ENCODE measurements at places on chromosomes 3 and 15.

DNA sequence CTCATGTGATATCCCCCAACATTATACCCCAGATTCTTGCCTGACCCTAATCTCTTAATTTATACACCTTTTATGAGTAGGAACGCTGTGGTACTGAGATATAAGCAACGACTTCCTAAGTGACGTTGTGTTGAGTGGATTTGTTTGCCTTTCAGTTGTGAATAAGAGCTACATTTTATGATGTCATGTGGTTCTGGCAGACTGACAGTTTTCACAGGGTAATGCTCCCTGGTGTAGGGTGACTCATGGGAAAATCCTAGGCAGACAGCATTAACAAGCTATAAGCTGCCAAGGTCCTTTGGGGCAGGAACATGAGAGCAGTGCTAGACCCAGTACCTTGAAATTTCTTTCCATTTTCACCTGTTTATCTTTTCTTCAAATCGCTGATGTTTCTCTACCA is 11.2 kb downstream of the C3orf52 start:
- peak; percentile 97 for ATAC-seq

GRCh38 chr3:9352917-9353752 is 9.7 kb upstream of the THUMPD3 start:
- peak; percentile 97 for ATAC-seq

- ATAC-seq, result no peak
Observed at GRCh38 chr3:14429640-14430039, 27.2 kb downstream of the SLC6A6 start.

DNA sequence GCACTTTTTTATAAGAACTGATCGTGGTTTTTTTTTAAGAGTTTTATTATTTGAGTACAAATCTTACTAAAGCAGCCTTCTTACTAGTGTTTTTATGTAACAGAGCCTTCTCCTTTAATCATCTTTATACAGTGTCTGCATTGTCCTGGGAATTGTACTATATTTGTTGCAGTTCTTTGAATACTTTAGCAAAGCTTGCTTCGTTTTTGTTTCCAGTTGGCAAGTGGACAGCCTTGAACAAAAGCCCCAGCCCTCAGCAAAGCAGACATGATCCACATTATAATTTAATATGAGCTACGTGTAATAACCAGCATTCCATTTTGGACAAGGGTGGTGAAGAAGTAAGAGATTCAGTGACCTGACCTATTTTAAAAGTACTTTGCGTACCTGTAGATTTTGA is 112.2 kb upstream of the FLNB start:
- no peak for ATAC-seq

- ATAC-seq, result no peak
Observed at GRCh38 chr15:61644550-61644949, 415.4 kb upstream of the RORA start.

DNA sequence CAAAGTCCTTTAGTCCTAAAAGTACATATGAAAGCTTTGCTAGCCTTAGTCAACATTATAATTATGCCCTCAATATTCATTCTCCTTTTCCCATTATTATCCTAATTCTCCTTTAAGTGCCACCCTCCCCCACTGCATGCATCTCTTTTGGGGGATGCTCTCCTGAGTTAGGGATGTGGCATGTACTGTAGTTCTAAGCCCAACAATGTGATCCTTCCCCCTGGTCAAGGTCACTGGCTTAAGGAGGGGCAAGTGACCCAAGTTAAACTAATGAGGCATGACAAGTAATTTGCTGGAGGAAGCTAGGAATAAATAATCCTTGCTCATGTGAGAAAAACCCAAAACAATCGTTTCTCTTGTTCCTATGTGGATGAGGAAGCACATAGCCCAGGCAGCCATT is 343.9 kb upstream of the SUCLG2 start:
- no peak for ATAC-seq

DNA sequence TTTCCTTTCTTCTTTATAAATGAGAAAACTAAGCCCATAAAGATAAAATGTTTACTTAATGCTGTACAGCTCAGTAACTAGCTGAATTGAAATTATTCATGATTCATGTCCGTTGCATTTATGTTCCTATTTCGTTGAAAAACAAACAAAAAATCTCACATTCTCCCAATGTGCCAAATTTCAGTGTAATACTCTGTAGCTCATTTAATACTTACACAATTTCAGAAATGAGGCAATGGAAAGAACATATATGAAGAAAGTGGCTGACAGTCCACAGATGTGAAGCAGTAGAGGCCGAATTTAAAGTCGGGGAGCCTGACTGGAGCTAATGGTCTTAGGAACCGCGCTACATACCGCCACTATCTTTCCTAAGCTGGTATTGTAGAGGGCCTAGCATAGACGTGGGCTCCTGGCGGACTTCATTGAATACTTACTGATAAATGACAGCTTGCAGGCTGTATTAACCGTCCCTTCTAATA is 651 bp downstream of the PLSCR2 start:
- peak; percentile 45 for ATAC-seq

DNA sequence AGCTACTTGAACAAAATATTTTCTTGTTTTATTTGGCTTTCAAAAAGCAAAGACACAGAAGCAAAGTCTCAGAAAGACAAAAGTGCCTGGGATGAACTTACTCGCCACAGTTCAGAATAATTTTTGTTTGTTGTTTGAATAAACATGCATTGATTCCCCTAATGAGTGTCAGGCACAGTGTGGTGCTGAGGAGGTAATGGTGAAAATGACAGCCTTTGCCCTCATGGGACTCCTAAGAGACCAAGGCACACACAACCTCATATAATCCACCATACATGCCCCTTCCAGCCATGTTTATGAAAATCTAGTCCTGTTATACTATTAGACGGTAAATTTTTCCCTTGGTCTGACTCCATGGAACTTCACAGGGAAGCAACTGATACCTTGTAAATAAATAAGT is 2.5 kb downstream of the GOLIM4 start:
- no peak for ATAC-seq

- ATAC-seq, result no peak
Observed at GRCh38 chr15:88089024-88089620, 167.4 kb downstream of the NTRK3 start.

GRCh38 chr3:73179601-73180000 is 118.1 kb downstream of the EBLN2 start:
- no peak for ATAC-seq

DNA sequence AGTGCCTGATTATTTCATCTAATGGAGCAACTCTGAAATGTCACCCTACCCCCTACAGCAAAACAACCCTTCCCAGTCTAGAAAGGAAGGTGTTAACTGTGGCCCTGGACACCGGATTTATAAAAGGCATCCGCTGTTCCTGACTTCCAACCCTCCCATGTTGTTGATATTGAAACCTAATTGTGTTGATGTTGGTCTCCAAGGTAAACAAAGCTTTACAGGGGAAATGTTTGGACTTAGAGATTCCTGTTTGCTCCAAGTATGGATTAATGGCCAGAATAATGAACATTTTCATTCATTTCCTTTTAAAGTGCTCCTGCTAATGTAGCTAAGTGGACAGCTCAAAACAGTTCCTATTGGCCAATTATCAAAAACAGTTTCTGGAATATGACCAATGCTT is 19.4 kb upstream of the LMCD1 start:
- no peak for ATAC-seq

DNA sequence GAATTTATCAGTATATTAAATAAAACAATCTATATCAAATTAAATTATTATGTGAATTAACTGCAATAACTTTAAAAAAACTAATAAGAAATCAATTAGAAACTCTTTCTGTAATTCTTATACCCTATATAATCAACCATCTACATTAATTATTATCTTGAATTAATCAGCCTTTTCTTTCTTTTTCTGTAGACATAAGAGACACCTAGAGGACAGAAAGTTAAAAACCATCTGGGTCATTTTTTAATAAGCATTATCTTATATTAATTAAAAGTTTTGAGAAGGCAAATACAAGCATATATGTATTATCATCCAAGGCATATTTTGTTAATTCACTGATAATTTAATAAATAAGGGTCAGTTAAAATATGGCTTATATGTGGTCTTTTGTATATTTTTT is 24.2 kb upstream of the SLC25A26 start:
- ATAC-seq, result no peak

DNA sequence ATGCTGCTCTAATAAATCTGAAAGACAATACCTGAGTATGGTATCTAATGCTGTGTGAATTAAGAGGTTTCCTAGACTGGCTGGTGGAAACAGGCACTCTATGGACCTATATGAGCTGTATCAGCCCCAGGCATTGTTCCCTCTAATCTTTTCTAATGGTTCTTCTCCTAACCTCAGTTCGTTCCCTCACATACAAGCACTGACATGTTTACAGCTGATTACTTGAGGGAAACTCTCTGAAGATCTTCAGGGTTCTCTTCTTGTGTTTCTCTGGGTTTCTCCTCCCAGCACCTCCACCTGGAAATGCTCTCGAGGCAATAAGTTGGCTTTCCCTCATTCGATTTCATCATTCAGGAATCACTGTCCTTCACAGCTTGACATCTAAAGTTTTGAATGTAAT is 52.9 kb downstream of the KLF15 start:
- no peak for ATAC-seq

- no peak for ATAC-seq
Observed at GRCh38 chr3:198030125-198030524, 70.1 kb downstream of the LMLN start.

GRCh38 chr3:53286727-53287126 is 30.9 kb upstream of the TKT start:
- no peak for ATAC-seq

GRCh38 chr3:54033761-54034160 is 88.6 kb upstream of the CACNA2D3 start:
- no peak for ATAC-seq

GRCh38 chr3:30193625-30194044 is 412.8 kb upstream of the TGFBR2 start:
- no peak for ATAC-seq

- no peak for ATAC-seq
Observed at GRCh38 chr15:79243723-79244122, 38.8 kb upstream of the ANKRD34C start.

DNA sequence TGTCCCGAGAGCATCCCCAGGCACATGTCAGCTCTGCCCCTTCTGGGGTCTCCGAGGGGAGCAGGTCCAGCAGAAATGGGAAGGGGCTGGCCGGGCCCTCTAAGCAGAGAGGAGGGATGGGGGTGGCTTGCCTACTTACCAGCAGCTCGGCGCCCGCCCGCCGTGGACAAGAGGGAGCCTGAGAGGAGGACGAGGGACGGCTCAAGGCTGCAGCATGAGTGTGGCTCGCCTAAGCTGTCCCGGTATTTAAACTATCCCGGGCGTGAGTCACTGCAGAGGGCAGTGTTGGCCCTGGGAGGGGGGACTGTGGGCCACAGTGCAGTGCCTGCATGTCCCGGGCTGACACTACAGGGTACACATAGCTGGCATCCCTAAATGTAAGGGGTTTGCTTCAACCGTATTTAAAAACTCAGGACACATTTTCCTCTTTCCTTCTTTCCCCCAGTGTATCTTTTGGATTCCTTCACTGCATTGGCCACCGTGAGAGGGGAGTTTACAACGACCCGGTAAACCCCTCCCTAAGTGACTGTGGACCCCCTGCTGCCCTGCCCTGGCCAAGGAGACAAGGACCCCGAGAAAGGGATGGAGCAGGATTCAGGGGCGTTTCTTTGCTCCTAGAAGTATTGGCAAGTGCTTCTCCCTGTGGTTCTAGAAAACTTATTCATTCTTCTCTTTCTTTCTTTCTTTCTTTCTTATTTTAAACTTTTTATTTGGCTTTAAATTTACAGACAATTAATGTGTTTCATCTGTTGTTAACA is at the start of gene LRRC15:
TSS of gene LRRC15 (minus strand) at position 222 of the 758 bp plus-strand sequence. CDS start 8,700 bp downstream, outside the sequence.
- peak; percentile 70 for ATAC-seq

- no peak for ATAC-seq
Observed at GRCh38 chr3:42662037-42662812, 8.7 kb downstream of the ZBTB47 start.

DNA sequence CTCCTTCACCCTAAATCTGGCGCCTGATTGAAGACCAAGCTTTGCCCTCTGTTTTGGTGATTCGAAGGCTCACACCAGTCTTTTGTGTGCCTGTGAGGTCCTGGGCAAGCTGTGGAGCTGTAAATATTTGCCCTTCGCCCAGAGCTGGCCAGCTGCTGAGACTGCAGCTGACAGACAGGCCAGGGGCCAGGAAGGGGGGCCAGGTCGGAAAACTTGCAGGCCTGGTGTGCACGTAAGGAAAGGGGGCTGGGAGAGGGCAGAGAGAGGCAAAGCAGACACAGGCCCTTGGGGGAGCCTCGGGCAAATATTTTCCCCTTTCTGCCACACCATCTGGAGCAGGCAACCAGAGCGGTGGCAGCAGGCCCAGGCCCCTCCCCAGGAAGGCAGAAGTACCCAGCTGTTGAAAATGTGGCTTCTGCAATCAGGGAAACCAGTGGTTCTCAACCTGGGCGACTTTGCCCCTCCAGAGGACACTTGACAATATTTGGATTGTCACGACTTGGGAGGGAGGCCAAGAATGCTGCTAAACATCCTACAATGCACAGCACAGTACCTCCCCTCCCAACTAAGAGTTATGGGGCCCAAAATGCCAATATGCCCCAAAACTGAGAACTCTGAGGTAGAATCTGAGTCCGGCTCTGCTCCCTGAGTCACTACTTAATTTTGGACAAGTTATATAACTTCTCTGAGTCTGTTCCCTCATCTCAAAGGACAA is 2.5 kb downstream of the PDZRN3 start:
- ATAC-seq, result peak; percentile 41

DNA sequence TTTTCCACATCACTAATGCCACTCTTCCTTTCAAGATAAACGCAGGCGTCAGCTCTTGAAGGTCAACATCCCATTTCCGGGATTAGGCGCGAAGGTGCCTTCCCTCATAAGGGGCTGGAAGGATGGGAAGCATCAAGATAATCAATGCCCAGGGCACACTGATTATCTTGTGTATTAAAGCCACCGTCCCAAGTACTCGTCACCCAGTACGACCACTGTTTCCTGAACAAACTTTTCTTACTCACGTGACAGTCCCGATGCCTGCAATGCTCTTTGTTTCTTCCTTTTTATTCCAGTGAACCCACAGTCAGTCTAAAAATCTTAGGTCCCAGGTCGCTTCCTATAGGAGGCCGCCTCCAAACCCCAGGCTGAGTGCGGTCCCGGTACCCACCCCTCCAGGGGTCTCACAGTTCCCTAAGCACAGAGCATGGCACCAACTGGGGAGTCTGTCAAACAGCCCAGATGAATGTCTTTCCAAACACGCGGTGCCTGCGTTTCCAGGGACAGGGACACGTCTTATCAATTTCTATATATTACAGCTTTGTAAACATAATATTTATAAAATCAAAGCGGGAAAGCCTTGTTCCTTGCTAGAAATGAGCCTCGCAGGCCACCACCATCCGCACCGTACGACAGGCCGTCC is 589 bp downstream of the ANAPC13 start:
- ATAC-seq, result no peak

- peak; percentile 49 for ATAC-seq
Observed at GRCh38 chr3:171986176-171986575, 53.2 kb upstream of the FNDC3B start.

DNA sequence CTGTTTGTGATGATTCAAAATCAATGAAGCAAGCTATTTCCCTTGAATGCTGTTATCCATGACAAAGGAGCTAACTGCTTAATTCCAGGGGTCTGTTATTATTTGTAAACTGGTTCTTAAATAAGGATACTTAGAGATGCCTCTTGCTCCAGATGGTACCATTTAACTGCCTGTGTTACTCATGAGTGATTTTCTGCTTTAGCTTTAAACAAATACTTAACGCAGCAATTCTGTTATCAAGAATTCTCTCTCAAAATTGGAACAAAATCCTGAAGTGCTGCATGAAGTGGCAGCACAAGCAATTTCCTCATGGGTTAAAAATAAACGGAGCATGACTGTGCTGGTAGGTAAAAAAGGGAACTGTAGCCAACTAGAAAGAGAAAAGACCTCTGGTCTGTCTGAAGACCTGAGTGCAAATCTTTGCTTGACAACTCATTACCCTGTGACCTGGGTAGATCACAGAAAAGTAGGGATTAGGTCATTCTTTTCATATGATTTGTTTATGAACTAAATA is 62.5 kb upstream of the GBE1 start:
- ATAC-seq, result no peak

- ATAC-seq, result peak; percentile 59
Observed at GRCh38 chr3:152155246-152156020, 113.3 kb upstream of the MBNL1 start.

All from SK-N-SH treated with all-trans-retinoic acid at 6 μM for 48 hours (cell line).